Mesendoderm (in vitro differentiated cells): ENCODE measurements at places on chromosomes 5 and 9.

DNA sequence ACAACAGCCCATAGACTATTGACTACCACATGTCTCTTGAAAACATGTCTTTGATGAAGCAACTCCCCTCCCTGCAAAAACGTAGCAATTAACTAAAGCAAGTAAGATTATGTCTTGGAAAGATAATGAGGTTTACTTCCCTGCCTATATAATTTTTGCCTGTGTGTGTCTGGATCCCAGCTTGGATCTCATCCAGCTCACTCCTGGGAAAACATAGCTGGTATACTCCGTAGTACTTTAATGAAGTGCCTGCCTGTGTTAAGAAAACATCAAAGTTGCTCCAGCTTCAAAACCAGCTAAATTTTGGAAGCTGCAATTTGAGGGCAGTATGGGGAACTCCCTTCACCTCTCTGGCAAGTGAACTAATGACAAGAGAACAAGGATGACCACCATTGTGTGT, 182.6 kb upstream of the C9orf72 start:
- DNase-seq: no peak

DNA sequence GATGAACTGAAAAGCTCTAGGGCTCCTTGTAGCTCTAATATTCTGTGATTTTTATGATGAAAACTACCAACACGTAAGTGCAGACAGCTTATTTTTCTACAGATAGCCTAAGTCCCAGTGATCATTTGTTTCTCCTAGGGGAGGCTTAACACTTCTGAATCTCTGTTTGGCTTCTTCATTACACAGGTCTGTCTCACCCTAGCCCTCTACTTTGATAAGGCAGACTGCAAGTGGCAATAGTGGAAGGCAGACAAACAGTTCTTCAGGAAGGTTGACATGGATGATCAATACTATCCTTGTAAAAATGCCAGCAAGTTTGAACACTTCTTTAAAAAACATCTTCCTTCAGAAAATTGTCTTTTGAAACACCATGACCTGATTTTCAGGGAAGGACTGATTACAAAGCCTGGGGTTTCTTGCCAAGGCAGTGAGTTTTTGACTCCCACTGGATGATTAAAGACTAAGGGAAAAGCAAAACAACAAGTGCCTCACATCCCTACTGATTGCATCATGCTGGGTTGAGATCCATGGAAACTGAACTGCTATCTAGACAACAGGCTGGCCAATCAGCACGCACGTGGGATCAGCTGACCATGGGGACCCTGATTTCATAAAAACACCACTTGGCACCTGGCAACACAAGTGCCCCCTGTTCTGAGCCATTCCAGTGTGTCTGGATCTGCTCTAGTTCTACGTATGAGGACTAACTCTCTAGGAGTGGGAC, 212.2 kb downstream of the SMARCA2 start:
- DNase-seq: peak; percentile 72

DNA sequence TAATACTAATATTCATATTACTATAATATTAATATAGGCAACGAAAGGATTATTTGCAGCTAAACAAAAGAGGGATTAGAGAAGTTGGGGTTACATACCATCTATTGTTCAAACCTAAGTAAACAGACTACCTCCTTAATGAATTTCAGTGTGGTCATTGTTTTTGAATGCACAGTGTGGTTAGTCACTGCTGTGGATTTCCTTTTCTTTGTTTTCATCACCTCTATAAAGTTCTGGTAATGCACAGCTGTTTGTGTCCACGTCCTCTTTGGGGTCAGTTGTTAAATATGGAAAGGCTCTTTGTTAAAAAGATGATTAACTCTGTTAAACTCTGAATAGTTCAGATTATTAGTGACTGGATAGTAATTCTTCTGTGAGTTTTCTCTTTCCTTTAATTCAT, 233.6 kb downstream of the MAST4 start:
- DNase-seq: peak; percentile 44

- DNase-seq: no peak
These were observed 299.6 kb downstream of the FGF10 start for GRCh38 chr5:44089424-44090144.

DNA sequence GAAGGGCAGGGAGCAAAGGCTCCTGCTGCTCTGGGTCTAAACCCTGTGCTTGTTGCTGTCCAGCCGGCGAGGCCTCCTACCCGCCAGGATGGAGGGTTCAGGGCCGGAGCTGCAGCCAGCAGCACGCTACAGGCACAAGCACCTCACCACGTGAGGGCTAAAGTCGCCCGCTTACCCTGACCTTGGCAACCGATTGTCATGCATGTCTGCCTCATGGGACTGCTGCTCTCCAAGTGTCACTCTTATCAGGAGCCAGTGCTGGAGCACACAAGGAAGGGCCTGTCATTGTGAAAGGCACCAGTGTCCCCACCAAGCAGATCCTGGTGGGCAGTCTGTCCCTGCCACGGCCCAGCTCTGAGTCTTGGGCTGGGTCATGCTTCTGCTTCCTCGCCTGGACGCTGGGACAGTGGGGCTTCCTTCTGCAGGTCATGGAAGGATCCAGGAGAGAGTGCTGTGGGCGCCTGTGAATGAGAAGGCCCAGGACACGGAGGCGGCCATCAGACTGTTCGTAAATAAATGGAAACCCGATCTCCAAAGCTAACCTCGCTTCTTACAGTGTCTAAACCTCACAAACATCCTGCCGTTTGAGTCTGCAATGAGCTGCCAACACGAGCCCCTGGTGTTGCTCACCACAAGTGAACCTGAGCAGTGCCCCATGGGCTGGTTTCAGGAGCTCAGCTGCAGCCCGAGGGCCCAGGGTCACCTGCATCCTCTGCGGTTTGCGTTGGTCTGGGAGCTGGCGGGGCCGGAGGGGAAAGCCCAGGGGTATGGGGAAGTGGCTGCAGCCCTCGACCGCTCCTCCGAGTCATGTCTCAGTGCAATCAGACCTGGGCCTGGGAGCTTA, 58.2 kb upstream of the RXRA start:
- DNase-seq: no peak

GRCh38 chr5:99187611-99188010, 258.8 kb upstream of the CHD1 start:
- peak; percentile 31 for DNase-seq

GRCh38 chr9:121750259-121750714, 98.9 kb downstream of the DAB2IP start:
- DNase-seq: no peak

DNA sequence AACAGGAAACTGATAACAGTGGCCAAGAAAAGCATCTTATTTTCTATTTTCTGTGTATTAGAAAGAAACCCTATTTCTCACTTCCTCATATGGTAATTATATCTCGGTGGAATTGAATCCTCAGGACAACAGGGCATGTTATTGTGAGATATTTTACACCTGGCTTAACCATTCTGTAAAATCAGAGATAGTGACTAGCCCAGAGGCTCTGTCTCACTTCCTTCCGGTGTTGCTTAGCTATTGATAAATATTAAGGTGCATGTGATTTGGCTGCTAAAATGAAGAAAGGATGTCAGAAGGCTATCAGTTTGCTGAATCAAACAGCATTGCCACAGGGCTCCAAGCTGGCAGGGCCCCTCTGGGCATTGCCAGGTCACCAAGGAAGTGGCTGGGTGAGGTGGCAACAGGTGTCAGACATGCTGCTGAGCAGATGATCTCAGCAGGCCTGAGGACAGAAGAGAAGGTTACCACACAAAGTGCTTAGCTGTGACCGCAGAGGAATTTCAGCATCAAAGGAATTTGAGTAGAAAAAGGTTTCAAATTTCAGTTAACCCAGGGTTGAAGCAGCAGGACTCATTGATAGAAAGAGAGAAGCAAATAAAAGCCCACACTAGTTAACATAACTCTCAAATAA, 330.7 kb downstream of the PDE4D start:
- peak; percentile 99 for DNase-seq

GRCh38 chr9:85859765-85860164, 81.2 kb upstream of the NAA35 start:
- DNase-seq: peak; percentile 52

DNA sequence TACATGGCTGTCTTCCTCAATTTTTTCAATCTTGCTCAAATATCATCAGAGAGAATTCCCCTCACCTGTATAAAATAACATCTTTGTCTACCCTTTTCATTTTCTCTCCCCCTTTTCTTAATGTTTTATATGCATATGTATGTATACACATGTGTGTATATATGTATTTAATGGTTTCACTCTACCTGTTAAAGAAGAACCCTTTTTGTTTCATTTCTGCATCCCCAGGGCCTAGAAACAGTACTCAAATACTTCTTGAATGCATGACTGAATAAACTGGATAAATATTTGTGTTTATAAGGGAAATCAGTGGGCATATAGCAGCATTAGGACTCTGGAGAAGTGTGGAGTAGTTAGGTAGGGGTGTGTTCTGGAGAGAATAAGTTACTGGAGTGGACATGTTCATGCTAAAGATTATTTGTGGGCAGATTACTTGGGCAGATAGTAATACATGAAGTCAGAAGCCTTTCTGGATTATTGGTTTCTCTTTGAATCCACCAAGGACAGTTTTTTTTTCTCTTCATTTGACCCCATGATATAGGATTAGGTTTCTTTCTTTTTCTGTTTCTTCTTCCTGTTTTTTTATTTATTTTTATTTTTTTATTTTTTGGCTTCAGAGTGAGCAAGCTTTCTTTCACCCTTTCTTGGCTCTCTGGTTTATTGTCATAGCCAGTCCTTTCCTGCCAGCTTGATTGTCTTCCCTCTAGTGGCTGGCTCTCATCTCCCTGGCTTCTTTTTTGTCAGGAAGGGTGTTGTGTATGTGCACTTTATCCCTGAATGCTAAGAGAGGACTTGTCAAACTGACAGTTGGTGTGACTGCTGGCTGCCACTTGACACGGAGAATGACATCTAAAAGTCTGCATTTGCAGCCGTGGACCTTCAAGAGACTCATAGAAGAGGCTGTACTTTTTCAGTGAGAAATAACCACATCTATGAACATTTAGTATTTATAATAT, 89.3 kb downstream of the ZCCHC7 start:
- DNase-seq: peak; percentile 66

- peak; percentile 72 for DNase-seq
These were observed 17.8 kb downstream of the NANS start for GRCh38 chr9:98074115-98074990.

- DNase-seq: no peak
These were observed 109.1 kb downstream of the TMEM161B start for GRCh38 chr5:88159591-88159990.

DNA sequence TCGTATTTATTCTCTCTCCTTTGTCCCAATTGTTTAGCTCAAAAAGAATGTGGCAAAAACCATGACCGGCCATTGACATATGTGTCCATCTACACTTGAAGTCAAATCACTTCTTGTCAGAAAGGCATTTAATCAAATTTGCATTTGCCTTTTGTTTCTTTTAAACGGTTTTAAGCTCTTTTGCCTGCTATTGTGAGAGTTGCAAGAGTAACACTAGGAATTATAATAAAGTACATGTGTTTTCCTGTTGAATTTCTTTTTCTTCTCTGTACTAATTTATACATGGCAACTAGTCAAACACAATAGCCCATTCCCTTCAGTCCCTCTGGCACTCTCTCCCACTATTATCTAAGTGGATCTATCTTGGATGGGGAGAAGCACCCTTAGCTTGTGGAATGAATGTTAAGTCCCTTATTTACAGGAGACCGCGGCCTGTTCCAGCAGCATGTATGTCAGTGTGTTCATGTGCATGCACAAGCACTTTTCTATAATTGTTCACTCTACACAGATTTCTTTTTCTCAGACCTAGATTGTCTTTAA, 3.2 kb downstream of the ADAMTSL1 start:
- DNase-seq: no peak

DNA sequence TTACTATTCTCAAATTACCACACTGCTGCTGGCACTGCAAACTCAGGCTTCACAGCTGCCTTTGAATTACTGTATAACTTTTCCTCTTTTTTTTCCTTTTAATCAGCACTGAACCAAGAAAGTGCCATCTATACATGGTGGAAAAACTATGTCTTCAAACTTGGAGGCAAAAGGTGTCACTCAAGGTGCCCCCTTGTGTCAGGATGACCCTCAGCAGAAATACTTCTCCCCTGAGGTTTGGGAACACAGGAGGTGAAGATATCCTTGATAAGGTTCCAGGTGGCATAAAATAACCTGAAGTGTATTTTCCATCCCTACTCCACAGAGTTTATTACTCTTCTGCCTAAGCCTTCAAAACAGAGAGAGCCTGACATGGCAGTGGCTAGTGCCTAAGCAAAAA, 14.5 kb downstream of the FRMD3 start:
- no peak for DNase-seq

- no peak for DNase-seq
These were observed 14.0 kb downstream of the ARL14EPL start for GRCh38 chr5:116046261-116046660.

- no peak for DNase-seq
These were observed 1.5 kb upstream of the DNM1 start for GRCh38 chr9:128201441-128202369.

- peak; percentile 90 for DNase-seq
These were observed at the start of gene CCNI2 for GRCh38 chr5:132746954-132747615. Gene CCNI2, plus strand, starts transcription at chr5:132747426. Its CDS starts 70 bp downstream, at chr5:132747496.

DNA sequence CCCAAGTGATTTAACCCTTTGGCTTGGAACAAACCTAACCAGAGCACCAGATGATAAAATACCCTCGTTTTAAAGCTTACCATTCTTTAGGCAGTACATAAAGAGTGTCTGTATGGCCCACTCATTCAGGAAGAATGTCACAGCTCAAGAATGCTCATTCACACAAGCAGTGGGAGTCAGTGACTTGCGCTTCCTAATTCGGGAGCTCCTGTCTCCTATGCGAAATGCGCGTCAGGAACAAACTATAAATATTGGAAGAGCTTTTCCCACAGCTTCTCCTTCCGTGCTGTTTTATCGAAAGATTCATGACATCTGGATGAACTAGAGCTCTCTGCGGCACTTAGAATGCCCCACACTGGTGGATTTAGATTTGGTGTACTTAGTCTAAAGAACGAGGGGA, 66.6 kb downstream of the NTRK2 start:
- DNase-seq: peak; percentile 92

- no peak for DNase-seq
These were observed 1.6 kb upstream of the TMEM141 start for GRCh38 chr9:136789523-136789937.

DNA sequence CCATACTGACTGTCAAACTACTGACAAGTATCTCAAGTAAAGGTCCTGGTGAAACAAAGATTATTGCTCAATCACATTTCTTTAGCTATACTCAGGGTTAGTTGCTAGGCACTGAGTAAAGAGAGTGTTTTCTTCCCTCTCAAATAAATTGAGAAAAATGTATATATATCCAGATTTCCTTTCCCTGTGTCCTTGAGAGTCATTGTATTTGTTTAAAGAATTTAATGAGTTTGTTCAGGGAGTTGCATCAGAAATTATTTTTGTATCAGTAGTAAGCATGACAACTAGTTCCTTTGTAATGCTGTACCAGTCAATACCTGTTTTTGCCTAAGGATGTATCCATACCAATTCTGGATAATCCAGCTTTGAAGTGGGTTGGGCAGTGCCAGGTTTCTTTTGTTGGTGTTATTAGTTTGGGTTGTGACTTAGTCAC, 3.2 kb upstream of the ANKHD1 start:
- DNase-seq: no peak

GRCh38 chr5:180802325-180803180, at the start of gene MGAT1:
Gene MGAT1, minus strand, starts transcription at chr5:180802806. Its CDS starts 9,835 bp downstream, at chr5:180792971.
- DNase-seq: peak; percentile 77
